ENCODE measurements at places on chromosomes 7 and 10.

GRCh38 chr7:30921540-30922401 is 10.1 kb downstream of the AQP1 start:
- DNase-seq: no peak

DNA sequence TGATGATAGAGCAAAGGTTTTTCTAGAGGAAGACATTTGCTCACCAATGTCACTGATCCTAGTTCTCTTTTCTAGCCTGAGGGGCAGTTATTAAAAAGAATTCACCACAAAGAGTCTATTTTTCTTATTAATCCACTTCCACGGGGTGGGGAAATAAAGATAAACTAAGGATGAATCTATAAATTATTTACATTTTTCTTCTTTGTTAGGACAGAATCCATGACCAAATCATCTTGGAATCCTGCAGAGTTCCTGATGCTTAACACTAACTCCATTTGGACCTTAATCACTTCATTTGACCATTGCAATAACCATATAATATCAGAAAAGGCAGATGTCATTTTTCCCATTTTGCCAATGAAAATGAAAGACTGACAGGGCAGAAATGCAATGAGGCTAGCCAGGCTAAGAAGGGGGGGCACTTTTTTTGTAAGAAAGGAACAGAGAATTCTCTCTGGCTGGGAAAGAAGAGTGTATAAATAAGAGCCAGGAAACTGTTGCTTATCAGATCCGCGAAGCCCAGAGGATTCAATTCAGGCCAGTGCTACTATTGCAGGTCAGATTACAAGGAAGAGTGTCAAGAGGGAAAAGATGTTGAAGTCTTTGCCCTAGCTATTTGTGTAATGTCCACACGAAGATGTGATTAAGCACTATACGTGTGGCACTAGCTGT is 433.2 kb downstream of the TNS3 start:
- peak; percentile 38 for DNase-seq

DNA sequence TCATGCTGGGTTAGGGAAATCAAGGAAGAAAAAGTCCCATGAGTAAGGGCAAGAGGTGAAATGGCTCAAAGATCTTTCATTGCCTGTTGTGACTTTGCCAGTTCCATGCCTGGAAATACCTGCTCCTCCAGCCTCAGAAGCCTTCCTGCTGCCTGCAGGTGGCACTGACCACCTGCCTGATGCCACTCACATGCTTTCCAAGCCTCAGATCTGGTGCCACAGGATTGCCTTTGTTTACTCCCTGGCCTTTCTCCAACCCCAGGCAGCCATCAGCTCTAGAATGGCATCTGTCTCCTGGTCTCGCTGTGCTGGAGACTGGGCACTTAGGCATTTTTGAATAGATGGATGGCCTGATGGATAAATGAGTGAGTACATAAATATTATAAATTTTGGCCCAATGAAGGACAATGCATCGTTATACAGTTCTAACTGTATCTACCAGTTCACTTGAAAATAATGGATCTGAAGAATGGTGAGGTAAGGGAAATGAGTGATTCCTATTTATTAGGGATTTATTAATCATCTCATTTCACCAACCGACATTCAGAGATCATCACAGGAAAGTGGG is 657.2 kb downstream of the INHBA start:
- no peak for DNase-seq

- no peak for DNase-seq
Measured at GRCh38 chr10:71079761-71080380, 132.5 kb upstream of the UNC5B start.

DNA sequence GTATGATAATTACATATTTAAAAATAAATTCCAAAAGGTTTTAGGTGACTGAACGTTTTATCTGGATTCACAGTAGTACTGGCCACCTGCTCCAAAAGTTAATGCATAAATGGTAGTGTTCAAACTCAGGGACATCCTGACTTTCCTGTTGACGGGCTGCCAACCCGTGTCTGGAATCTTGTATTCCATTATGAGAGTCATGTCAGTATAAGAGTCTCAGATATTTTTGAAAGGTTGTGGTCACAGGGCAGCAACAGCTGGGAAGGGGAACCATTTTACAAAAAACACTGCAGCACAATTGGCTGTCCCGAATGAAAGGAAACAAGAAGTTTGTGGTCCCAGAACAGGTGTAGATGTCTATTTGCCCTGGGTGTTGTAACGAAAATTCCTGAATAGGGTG is 2.8 kb downstream of the TDRD1 start:
- no peak for DNase-seq

GRCh38 chr10:46216836-46217751 is 69.7 kb upstream of the ANTXRL start:
- DNase-seq: peak; percentile 25

DNA sequence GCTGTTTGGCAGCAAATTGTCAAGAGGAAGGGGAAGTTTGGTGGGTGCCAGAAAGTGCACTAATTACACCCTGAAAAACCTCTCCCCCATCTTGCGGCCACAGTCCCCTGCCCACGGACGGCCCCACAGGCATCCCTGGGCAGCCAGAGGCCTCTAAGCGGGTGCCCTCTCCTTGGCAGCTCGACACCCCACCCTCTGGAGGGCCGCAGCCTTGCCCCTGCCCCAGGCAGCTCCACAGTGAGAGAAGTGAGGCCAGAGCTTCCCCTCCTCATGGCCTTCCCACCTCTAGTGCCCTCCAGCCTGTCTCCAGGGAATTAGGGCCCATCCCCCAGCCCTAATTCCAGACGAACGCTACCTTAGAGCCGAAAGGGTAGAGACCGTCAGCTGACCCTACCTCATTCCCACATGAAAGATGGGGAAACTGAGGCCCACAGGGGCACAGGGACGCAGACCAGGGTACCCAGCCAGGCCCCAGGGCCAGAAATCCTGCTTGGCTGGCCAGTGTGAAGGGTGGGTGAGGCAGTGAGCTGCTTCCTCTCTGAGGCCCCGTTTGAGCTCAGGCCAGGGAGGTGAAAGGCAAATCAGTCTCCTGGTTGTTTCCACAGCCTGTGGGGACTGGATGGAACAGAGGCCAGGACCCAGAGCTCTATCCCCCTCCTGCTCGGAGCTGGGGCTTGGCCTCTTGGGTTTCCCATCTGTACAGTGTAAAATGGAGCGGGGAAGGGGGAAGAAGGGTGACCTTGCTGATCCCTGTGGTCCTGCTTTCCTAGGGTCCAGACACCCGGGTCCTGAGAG is 10.0 kb downstream of the ZCCHC24 start:
- DNase-seq: peak; percentile 45

Measured in choroid plexus epithelial cell (primary cell).